Nucleus accumbens (tissue), 56 donors: ENCODE measurements at places on chromosomes 13 and 19.

DNA sequence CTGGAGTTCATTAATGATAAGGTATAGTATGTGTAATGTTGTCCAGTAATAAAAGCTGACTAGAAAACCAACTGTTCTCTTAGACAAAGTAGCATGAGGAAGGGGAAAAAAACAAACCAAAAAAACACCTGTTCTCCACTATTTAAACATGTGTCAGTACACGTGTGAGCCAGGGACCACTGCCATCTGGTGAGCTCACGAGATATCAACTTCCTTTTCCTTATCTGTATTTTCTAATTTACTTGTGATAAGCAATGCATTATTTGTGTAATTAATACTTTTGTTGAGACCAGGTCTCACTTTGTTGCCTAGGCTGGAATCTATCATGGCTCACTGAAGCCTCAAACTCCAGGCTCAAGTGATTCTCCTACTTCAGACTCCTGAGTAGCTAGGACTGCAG lies 4.3 kb upstream of the SIX5 start:
- DNase-seq, result no peak

DNA sequence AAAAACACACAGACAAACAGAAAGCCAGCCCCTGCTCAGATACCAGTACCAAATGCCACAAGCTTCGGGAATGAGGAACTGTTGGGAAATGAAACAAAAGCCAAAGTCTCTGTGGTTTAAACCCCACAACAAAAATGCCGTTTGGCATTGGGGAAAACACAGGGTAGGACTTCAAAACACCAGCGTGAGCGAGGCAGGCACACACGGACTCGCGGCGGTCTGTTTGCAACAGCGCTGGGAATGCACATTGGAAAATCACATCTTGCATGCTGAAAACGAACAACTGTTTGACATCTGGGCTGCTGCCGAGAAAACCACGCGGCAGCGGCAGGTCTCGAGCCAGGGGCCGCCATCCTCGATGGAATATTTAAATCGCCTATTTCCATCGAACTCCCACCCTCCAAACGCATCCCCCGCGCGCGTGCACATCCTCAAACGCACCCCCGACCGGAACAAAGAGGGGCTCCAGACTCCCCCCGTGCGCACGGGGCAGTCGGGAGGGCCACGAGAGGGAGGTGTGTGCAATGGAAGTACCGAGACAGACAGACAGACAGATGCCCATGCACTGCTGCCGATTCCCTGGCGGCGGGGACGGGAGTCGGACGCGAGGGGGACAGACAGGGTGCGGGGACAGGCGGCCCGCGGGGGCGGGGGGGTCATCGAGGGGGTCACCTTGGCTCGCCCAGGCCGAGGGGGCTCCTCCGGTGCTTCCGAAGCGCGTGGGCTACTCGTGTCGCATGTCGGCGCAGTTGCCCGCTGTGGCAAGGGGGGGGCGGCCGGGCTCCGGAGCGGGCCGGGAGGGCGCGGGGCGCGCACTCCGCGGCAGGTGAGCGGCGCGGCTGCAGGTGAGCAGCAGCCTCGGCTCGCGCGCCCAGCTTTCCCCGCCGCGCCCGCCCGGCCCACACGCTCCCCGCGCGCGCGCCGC lies at the start of gene GPR12:
GPR12 (minus strand) TSS at position 880 of the 925 bp plus-strand sequence. CDS start 959 bp downstream, outside the sequence.
- DNase-seq, result no peak

DNA sequence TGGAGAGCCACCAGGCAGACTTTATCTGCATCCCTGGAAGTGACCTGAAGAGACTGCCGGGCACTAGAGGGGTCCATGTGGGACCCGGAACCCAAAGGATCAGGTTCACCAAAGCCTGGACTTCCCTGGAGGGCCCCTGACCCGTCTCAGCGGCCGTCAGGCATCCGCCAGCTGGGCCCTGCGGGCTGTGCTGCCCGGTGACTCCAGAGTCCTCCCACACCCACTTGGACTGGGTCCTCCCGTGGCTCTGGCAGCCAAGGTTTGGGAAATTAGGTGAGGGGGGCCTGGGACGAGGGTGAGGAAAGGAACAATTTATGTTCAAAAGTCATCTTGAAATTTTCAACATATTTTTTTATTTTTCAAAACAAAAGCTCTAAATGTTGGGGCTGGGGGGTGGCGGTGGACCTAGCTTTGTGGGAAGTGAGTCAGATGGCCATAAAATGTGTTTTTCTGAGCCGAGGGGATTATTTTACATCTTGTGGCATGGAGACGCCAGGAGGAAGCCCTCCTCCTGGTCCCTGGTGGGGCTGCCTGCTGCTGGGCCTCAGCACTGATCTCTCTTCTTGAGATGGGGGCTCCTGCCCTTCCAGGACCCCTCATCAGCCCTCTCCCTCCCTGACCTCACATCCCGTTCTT lies 20.2 kb downstream of the CEBPA start:
- no peak for DNase-seq

DNA sequence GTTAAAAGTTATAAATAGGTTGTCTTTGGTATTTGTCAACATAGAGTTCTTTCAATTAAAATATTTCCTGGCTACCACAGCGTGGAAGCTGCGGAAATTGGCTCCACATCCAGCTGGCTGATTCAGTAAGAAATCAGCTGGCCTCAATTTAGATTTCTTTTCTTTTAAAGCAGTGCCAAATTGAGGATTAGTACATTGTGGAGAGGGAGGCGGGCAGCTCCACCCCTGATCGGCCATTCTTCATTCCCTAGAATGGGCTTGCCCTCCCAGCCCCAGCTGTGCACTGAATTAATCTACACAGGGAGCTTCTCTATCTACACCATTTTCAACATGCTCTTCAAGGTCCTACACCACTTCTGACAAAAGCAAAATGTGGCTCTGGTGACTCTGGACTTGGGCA lies 624.8 kb downstream of the DACH1 start:
- no peak for DNase-seq

- no peak for DNase-seq
Measured at GRCh38 chr13:81540777-81541176, 1199.9 kb upstream of the SPRY2 start.

DNA sequence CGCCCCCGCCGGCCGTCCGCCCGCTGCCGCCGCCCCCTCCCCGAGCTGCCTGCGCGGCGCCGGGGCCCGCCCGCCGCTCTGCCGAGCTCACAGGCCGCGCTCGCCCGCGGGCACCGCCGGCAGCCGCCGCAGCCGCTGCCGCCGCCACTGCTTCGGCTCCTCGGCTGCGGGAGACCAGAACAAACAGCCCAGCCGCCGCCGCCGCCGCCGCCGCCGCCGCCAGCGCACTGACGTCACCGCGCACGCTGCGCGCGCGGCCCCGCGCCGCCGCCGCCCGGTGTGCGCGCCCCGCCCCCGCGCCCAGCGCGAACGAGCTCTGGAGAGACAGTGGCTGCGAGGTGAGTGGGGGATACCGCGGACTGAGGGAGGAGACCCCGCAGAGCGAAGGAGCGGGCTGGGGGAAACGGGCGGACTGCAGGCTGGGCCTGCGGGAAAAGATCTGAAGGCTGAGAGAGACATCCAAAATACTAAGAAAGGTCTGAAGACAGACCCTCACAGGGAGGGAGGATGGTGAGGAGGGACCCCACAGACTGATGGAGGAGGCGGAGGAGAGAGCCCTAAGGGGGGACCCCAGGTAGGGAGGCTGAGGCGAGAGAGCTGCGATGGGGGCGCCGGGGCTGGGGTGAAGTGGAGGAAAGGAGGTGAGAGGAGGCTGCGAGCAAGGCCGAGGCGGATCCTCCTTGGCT lies at the start of gene BRD4:
BRD4 (minus strand) TSS at position 229 of the 686 bp plus-strand sequence. CDS start 59,440 bp downstream, outside the sequence.
- peak; percentile 62 for DNase-seq

- no peak for DNase-seq
Measured at GRCh38 chr13:75704194-75704926, 68.2 kb downstream of the LMO7 start.

GRCh38 chr13:92590503-92590908 lies 636.1 kb upstream of the GPC6 start:
- DNase-seq, result no peak
